ENCODE measurements at places on chromosomes 7 and 10.

DNA sequence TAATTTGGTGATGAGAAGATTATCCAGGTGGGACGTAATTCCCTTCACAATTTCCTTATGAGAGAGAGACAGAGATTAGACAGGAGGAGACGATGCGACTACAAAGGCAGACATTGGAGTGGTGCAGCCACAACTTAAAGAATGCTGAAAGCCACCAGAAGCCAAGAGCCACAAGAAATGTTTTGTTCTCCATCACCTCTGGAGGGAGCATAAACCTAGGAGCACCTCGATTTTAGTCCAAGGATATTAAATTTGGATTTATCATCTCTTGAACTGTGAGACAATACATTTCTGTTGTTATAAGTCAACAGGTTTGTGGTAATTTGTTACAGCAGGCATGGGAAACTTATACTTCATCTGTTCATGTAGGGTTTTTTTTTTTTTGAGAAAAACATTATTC lies 418.9 kb downstream of the DGKB start:
- no peak for DNase-seq

GRCh38 chr10:132446661-132447445 lies 49.9 kb downstream of the PWWP2B start:
- DNase-seq, result peak; percentile 60

DNA sequence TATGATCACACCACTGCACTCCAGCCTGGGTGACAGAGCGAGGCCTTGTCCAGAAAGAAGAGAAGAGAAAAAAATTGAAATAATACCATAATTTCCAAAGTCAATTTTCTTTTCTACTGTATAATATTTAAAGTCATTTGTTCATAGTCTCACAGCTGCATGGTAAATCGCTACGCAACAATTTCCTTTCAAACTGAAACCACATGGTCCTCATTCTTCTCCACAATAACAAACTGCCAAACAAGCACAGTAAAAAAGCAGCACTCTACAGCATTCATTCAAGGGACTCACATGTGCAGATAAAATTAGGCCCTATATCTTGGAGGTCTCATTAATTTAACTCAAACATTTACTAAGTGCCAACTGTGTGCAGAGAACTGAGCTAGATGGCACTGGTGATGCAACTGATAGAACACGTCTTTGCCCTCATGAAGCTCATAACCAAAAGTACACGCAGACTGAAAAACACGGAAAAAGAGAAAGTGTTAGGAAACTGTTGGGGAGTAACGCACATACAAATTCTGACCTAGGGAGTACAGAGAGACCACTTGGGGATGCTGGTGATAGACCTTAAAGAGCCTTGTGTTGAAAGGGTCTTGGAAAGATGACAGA lies 68.4 kb upstream of the SRRM3 start:
- DNase-seq, result no peak

DNA sequence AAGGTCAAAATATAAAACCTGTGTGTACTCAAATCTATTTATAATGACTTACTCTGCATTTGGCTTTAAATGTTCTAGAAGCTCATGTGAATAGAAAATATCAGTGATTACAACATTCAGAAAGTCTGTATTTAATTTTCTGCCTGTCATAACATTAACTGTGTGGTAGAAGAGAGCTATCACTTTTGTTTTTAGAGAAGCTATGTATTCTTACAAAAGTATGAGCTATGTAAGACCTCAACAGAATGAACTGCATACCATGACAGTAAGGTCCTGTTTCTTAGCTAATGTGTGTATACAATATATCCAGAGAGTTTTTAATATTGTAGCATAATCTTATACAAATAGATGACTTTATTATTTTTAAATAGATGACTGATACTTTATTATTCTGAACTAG lies 61.5 kb downstream of the PTN start:
- DNase-seq, result no peak

- no peak for DNase-seq
Observed at GRCh38 chr10:17479015-17479615, 24.7 kb upstream of the ST8SIA6 start.

DNA sequence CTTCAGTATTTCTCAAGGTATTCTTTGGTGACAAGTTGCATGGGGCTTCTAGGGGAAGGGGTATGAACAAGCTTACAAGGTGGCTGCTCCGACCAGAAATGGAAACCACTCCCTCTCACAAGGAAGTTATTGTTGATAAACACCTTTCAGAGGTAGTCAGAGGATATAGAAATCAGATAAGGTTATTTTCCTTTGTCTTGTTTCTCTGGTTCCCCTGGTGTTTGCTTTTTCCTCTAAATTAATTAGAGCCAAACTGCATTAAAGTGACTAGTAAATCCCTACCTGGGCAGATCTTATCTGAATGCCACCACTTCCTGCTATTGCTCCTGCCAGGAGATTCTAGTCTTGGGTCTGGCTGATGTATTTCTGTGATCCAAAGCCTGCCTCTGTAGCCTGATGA lies 725.4 kb downstream of the INHBA start:
- no peak for DNase-seq
